ENCODE measurements at places on chromosomes 16 and 17. TPM values are rescaled to one million over a fixed set of nuclear protein-coding genes. Genes with fewer than 3 reads are reported as not detected.

Gene FAM20A
- not detected for total RNA-seq

Gene TEKT1
- not detected for total RNA-seq

Gene CES1
- total RNA-seq, result 0.89 TPM

Gene GCGR
- not detected for total RNA-seq

Gene CES5A
- total RNA-seq, result not detected

Gene LPO
- total RNA-seq, result not detected

Gene PYCARD
- total RNA-seq, result 66.8 TPM

Gene AMZ2
- total RNA-seq, result 82.3 TPM

Gene PKMYT1
- total RNA-seq, result 122 TPM

Gene CNGB1
- not detected for total RNA-seq

Gene TNFRSF17
- not detected for total RNA-seq

Measured in activated CD4-positive, alpha-beta T cell treated with anti-CD3 and anti-CD28 coated beads, Interleukin-2, amount 10 ng/mL, durations not matched to agents 7 days and 5 days (primary cell).